Kidney glomerular epithelial cell (primary cell): ENCODE measurements at places on chromosomes 1 and 21.

GRCh38 chr1:36123356-36123755, 1.7 kb downstream of the COL8A2 start:
- no peak for DNase-seq

- DNase-seq: peak; percentile 5
Measured at GRCh38 chr1:33683913-33684312, 180.0 kb upstream of the HMGB4 start.

DNA sequence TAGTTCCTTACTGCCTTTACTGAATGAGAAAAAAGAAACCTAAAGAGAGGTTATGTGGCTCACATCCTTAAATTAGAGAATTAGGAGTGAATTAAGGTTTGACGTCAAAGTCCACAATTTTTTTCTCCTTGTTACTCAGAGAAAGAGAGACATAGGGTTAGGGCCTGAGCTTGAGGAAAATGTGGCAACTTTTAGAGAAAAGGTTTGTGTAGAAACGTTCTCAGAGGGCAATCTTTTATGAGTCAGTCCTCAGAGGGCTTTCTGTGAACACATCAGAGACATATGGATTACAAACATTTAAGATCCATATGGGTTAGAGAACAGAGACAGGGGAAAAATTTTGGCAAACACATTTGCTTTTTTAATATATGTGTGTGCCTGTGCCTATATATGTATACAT, 242.8 kb downstream of the TGFB2 start:
- no peak for DNase-seq

- no peak for DNase-seq
Measured at GRCh38 chr1:203059485-203059884, 26.3 kb downstream of the MYOG start.

GRCh38 chr1:25066731-25067517, 136.8 kb upstream of the RUNX3 start:
- no peak for DNase-seq

GRCh38 chr1:195735140-195735539, 873.1 kb downstream of the KCNT2 start:
- DNase-seq: no peak

DNA sequence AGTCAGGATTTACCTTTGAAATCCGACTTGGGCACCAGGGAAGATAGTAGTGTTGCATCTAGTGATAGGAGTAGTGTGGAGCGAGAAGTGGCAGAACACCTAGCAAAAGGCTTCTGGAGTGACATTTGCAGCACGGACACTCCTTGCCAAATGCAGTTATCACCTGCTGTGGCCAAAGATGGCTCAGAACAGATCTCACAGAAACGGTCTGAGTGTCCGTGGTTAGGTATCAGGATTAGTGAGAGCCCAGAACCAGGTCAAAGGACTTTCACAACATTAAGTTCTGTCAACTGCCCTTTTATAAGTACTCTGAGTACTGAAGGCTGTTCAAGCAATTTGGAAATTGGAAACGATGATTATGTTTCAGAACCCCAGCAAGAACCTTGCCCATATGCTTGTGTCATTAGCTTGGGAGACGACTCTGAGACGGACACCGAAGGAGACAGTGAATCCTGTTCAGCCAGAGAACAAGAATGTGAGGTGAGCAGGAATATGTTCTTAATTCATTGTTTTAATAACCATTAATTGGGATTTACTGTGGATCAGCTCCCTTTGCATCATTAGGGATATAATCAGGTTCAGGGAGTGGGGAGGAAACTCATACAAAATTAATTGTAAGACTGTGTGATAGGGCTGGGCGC, 28.3 kb downstream of the BACH1 start:
- DNase-seq: no peak

GRCh38 chr21:42745511-42746239, 92.3 kb downstream of the PDE9A start:
- DNase-seq: no peak

GRCh38 chr1:59393211-59394180, 96.6 kb downstream of the FGGY start:
- peak; percentile 62 for DNase-seq

GRCh38 chr1:67192902-67193301, 26.6 kb downstream of the IL23R start:
- DNase-seq: no peak

DNA sequence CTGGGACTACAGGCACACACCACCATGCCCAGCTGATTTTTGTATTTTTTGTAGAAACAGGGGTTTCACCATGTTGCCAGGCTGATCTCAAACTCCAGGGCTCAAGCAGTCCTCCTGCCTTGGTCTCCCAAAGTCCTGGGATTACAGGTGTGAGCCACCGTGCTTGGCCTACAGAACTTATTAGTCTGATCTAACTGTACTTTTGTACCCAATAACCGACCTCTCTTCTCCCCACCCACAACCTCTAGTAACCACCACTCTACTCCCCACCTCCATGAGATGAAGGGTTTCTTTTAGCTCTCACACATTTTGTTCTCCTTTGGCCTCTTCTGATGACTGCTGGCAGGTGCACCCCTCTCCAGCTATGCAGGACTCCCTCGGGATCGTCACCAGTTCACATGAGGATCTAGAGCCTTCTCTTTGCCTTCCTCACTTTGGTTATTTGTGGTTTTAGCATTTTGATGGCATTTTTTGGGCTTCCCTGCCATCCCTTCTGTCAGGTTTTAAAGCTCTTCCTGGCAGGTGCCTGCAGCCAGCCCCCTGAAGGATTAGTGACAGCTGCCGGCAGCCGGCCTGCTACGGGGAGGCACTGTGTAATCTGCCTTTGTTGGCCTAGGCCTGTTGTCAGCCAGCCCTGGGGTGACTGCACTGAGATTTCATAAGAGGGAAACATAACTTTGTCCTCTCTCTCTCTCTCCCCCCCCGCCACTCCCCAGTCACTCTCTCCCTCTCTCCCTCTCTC, 99.8 kb upstream of the ATP1A1 start:
- no peak for DNase-seq

GRCh38 chr1:90837420-90837819, 120.3 kb upstream of the BARHL2 start:
- DNase-seq: no peak

DNA sequence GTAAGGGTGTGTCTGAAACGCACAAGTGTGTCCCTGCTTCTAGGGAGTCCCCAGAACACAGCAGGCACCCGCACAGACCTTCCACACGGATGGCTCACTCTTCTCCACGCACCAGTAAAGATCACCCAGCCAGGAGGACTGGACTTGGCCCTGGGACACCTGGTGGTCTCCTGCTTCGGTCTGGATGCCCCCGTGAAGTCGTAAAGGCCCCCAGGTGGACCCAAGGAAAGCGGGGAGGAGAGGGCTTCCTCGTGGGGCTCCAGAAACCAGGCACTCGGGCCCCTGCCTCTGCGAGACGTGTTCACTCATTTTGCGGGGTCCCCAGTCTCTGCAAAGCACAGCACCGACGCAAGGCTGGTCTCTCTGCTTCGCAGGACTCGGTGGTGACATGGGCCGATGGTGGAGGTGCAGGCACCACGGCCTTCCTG, 20.2 kb upstream of the COL6A2 start:
- DNase-seq: no peak

DNA sequence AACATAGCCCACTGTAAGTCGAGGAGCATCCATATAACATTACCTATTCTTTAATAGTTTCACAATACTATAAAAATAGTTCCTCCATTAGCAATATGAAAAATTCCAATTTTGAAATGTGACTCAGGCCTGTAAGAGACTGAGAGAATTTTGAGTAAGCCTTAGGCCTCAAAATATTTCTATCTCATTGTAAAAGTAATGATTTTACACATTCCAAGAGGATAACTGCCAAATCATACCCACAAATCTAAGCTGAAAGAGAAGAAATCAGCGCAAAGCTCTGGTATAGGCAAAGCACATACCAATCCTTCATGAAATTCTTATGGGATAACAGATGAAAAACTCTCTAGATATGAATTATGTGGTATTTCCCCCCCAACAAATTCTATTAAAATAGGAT, 144.1 kb downstream of the CDC42BPA start:
- no peak for DNase-seq
